ENCODE measurements at places on chromosomes 7 and 10.

DNA sequence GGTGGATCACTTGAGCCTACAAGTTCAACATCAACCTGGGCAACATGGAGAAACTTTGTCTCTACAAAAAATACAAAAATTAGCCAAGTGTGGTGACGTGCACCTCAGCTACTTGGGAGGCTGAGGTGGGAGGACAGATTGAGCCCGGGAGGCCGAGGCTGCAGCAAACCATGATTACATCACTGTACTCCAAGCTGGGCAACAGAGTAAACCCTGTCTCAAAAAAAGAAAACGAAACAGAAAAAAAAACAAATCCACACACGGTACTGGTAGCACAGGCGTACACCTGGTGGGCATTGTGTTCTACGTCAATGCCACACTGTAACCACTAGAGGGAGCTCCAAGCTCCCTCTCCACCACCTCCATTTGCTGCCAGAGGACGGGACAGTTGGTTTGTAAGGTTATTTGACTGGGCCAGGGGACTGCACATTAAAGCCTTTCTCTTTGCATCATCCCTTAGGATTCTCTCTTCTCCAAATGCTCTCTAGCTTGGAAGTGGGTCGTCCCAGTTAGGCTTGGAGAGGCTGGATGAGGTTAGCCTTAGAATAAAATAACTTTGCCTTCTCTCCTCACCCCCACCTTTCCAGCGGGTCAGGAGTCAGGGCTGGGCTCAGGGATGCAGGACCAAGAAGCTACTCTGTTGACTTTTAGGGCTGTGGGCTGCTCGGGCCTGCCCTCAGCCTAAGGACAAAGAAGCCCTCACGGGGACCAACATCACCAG, 130.8 kb downstream of the SORBS1 start:
- DNase-seq: peak; percentile 73

- DNase-seq: no peak
Measured at GRCh38 chr10:72461085-72461484, 106.4 kb upstream of the DNAJB12 start.

DNA sequence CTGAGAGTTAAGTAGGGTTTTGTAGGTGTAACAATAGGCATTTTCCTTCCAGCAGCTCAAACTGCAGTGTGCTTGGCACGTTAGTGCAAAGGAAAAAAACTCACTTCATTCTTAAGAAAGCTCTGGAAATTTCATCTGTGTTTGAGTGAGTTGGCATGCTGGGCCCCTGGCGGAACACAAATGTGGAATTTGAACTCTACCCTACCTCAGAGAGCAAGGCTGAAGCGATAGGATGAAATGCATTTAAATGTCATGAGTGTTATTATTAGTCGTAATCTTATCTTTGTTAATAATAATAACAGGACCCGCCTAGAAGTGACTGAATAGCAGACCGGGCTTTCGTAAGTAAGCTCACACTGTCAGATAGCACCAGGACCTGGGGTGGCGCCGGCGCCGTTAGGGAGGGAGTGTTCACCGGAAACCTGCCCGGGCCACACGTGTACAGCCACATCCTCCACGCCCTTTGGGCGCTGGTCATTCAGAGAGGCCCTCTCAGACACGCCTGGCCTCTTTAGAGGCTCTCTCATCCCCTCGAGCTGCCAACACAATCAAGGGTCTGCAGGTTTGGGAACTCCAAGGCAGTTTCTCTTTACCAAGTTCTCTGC, 63.5 kb downstream of the GRK5 start:
- DNase-seq: peak; percentile 40

DNA sequence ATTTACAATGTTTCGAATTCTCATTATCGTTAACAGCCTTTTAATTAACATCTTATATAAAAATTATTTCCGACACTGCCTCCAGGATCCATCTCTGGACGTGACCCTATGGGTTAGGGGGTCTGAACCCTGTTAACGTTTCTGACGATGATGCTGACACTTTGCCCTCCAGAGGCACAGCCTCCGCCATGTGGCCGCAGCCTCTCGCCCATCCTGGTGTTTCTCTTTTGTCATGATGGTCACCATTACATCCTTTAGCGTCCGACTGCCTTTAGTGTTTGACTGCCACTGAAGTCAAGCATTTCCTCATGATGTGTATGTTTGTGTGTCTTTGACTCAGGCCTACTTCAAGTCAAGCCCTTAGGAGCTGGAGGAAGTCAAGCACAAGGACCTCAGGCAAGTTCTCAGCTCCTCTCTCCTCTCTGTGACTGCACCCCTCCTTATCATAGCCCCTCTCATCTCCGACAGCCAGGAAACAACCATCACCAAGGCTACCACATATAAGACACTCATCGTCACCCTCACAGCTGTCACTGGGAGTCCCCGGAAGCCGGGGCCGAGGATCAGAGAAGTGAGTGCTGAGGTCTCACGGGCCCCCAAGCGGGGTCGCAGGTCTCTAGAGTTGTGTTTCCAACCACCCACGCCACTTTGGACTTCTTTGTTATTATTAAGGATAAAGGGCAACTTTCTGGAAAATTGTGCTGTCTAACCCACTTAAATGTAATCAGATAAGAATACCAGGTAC, 96.1 kb upstream of the PPP2R2D start:
- DNase-seq: no peak

DNA sequence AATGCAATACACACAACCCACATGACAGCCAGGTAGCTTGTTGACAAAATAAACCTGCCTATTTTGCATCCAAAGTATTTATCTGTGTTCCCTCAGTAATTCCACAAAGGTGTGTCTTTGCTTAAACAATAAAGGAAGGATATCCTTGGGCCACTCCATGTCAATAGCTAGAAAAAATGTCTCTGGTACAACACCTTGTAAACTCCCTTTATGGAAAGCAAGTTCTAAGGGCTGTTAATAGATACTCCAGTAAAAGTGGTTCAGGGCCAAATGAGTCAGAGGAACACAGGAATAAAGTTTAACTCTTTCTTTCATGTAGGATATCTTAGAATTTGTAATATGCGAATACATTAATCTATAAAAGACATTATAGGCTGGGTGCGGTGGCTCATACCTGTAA, 96.9 kb upstream of the LRRTM3 start:
- peak; percentile 54 for DNase-seq

DNA sequence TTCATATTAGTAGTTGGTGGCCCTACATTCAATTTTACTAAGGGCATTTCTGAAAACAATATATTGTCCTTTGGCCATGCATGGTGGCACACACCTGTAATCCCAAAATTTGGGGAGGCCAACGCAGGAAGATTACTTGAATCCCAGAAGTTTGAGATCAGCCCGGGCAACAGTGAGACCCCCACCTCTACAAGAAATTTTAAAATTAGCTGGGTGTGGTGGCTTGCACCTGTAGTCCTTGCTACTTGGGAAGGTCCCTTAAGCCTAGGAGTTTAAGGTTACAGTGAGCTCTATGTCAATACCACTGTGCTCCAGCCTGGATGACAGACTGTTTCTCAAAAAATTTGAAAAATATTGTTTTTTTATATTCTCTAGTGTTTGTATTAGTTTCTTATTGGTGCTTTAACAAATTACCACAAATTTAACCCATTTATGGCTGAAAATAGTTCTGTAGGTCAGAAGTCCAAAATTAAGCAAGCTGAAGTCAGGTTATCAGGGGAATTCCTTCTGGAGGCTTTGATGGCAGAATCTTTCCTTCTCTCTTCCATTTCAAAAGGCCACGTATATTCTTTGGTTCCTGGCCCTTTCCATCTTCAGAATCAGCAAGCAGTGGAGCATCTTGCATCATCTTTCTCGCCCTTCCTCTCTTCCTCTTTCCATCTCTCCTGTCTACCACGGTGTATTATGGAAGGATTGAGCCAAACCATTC, 12.4 kb downstream of the CBX3 start:
- DNase-seq: no peak

- peak; percentile 47 for DNase-seq
Measured at GRCh38 chr10:72260976-72261783, 12.5 kb upstream of the DDIT4 start.

GRCh38 chr7:93044147-93044810, 73.5 kb downstream of the SAMD9 start:
- DNase-seq: peak; percentile 43

GRCh38 chr7:131769241-131769640, 212.8 kb upstream of the PODXL start:
- peak; percentile 40 for DNase-seq

GRCh38 chr7:143345428-143345900, 17.0 kb downstream of the FAM131B start:
- peak; percentile 52 for DNase-seq

- DNase-seq: peak; percentile 71
Measured at GRCh38 chr7:18425227-18425626, 70.3 kb upstream of the HDAC9 start.

- DNase-seq: no peak
Measured at GRCh38 chr10:49115015-49115795, at the start of gene VSTM4. Gene VSTM4, minus strand, starts transcription at chr10:49115522. Its CDS starts 37 bp downstream, at chr10:49115485.

GRCh38 chr7:107920048-107920772, 29.2 kb downstream of the DLD start:
- DNase-seq: no peak

GRCh38 chr10:126690534-126690933, 20.0 kb upstream of the C10orf90 start:
- DNase-seq: no peak

DNA sequence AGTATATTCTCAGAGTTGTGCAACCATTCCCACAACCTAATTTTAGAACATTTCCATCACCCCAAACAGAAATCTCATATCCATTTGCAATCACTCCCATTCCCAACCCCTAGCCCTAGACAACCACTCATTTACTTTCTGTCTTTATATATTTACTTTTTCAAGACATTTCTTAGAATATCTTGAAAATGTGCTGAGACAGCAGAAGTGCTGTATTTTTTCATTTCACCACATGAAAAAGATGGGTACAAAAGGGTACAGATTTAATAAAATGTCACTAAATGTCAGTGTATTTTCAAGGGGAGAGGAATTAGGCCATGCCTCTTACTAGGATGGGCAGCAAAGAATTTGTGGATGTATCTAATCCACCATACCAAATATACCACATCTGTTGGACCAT, 51.6 kb upstream of the CCDC6 start:
- no peak for DNase-seq

DNA sequence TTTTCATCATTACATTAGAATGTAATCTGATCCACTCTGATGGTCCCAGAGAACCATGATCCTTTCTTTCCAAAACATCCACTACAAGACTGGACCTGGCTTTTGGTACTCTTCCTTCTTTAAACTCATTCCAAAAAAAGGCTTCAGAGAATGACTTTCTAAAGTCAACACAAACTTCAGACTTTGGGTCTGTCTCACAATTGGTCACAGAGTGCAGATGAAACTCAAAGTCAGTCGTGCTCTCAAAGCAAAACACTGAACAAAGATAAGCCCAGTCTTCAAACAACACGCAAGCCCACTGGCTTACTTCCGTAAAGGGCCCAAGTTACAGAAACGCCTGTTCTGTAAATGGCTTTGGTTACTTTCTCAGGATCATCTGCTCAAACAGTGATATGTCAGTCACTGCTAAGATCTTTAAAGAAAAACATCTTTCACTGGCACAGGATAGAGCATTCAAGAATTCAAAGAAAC, 250.9 kb upstream of the MKLN1 start:
- DNase-seq: no peak

- DNase-seq: no peak
Measured at GRCh38 chr7:150430465-150431085, 19.9 kb upstream of the GIMAP8 start.

DNA sequence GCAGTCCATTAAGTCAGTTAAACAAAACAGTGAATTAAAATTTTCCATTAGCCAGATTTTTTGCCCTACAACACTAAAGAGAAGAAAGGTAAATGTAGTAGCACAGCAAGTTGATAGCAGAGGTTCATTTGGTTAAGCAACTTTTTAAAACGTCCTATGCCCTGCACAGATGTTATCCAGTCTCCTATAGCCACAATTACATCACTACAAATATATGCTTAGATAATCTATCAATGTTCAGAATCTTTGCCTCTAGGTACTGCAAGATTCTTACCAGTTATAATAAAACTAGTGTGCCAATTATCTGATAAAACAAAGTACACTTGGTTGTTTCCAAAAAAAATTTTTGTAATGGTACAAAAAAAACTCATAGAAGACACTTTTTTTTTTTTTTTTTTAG, 175.5 kb upstream of the MYO3A start:
- no peak for DNase-seq

DNA sequence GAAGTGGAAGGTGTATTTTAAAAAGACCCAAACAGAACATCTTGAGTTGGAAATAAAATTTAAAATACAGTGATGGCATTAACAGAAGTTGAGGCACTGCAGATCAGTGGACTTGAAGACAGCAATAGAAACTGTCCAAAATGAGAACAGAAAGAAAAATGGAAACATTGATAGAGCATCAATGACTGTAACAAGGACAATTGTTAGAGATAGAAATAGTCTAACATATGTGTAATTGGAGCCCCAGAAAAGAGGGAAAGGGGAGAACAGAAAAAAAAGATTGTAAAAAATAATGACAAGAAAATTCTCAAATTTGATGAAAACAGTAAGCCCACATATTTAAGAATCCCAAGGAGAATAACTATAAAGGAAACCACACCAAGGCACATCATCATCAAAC, 29.4 kb downstream of the VKORC1L1 start:
- DNase-seq: no peak

DNA sequence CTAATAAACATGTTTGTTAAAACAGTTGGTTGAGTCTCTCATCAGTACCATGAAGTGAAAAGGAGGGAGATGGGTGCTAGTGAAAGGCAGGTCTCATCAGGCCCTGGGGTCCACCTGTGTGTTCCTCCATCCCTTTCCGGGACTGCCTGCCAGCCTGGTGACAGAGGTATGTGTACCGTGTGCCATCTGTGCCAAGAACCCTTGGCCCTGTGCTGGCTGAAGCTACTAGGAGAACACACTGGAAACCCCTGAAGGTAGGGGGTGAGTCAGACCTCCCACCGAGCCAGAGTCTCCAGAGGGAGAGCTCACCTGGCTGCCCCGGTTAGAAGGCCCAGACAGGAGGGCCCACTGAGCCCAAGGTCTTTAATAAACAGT, 2.3 kb downstream of the DDIT4 start:
- peak; percentile 81 for DNase-seq

- no peak for DNase-seq
Measured at GRCh38 chr10:3588346-3588745, 196.7 kb downstream of the KLF6 start.

DNA sequence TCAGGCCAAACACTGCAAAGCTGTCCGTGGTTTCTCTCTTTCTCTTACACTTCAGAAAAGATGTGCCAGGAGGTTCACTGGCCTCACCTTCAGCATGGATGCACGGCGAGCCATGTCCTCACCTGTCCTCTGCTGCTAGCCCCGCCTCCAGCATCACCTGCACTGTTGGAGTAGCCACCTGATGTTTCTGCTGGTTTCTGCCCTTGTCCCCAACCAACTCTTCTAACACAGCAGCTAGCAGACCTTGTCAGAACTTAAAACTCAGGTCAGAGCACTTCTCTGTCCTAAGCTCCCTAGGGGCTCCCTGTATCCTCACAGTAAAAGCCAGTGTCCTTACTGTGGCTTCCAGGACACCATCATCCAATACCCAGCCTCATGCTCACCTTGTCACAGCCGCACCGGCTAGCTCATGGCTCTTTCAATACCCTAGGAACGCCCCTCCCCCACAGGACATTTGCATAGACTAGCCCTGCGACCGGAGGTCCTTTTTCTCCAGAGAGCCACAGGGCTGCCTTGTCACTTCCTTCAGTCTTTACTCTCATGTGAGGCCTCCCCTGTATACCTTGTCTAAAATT, 15.2 kb downstream of the PALD1 start:
- DNase-seq: no peak

Data from kidney tubule cell (primary cell).